NCI-H1417 treated with DMSO at 0.1 percent for 48 hours (cell line): ENCODE measurements at places on chromosomes 3 and 15.

DNA sequence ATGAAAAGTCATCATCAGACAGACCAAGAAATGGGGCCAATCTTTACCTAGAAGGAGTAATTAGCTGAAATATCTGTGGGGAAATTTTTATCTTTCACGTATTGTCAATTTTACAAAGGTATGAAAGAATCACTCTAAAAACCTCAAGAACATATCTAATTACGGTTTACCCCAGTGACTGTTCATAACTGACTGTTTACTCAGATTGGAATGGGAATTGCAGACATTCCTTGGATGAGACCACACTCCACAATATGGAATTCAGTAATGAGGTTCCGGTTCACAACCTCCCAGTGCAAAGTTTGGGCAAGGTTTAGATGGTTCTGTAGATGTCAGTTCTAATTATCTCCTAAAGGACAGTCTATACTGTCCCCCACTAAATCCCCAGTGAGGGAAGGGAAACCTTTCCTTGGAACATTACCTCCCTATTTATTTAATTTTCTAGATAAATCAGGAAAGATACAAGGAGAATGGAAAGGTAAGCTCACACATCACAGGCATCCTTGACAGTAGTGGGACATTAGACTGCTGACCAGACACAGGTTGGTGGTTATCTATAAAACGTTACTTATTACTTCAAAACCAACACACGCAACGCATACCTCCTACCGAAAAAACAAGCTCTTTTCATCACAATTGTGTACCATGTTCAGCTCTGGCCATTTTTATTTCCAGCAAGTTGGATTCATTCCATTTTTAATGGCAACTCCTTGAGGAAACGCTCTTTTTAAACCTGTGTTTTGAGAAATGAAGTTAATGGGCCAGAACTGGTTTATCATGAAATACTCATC, 129.9 kb downstream of the RORA start:
- DNase-seq: no peak

DNA sequence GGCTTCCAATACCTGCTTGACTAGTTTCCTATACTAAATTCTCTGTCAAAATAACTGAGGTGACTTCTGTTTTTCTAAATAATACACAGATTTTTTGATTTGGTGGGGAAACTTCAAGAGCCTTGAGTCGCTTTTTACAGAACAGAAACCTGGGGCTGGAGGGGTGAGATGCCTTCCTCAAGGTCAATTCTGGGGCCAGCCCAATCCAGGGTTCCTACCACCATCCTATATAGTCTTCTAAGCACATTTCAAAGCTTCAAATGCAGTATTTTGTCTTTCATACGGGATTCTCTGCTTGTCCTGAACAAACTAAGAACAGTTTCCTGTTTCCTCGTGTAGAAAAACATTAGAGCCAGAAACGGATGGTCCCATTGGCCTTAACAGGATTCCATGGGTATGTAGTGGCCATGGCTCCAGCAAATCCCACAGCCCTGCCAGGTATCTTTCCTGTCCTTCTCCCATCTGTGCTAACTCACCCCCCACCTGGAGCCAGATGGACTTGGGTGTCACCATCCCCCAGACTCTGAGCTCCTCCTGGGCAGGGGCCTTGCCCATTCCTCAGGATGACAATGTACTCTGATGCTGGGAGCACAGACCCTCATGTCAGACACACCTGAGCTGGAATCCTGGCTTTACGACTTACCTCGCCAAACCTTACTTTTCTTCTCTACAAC, 146.9 kb downstream of the KLF13 start:
- DNase-seq: no peak

DNA sequence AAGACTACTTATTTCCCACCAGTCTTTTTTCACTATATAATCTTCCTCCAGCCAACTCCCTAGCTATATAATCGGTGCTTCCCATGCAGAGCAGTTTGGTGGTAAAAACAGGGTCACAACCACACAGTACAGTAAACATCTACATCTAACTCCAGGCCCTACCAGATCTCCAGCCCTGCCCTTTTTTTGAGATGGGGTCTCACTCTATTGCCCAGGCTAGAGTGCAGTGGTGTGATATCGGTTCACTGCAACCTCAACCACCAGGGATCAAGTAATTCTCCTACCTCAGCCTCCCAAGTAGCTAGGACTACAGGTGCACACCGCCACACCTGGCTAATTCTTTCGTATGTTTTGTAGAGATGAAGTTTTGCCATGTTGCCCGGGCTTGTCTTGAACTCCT, 49.1 kb upstream of the TLE3 start:
- DNase-seq: no peak

DNA sequence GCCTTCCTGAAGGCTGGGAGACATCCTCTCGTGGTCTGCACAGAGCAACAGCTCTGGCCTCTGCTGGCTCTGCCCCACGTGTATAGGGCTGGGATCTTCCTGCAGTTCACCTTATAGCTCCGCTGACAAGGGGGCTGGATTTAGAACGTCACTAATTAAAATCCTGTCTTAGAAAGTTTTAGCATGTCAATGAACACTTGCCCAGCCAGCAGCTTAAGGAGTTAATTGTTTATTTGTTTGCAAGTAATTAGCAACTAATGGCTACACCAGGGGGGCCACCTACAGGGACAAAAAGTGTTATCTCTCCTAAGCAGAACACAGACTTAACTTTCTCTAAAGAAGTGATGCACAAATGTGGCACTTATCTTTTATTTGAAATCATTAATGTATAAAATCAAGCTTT, at the start of gene HESX1:
Gene HESX1, minus strand, starts transcription at position 84 of the 403 bp plus-strand sequence. Its CDS starts 60 bp downstream, at position 24.
- DNase-seq: no peak

- no peak for DNase-seq
Observed at GRCh38 chr3:42265059-42265991, 660 bp downstream of the CCK start.

DNA sequence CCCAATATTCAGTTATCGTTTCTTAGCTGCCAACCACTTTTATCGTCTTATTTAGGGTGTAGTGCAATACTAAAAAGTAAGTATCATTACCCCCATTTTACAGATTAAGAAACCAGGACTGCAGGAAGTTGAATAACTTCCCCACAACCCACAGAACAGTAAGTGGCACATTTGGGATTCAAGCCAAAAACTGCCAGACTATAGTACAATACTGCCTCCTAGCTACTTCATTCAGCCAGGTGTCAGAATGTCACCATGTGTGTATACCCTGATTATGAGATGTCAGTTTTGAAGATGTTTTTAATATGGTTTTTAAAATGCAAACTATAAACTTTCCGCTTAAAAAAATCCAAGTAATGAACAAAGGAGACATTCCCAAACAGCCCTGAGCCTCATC, 74.2 kb upstream of the PROK2 start:
- DNase-seq: no peak
